CD4-positive, alpha-beta T cell treated with Interleukin-6 for 4 hours (primary cell): ENCODE measurements at places on chromosomes 6 and 20.

DNA sequence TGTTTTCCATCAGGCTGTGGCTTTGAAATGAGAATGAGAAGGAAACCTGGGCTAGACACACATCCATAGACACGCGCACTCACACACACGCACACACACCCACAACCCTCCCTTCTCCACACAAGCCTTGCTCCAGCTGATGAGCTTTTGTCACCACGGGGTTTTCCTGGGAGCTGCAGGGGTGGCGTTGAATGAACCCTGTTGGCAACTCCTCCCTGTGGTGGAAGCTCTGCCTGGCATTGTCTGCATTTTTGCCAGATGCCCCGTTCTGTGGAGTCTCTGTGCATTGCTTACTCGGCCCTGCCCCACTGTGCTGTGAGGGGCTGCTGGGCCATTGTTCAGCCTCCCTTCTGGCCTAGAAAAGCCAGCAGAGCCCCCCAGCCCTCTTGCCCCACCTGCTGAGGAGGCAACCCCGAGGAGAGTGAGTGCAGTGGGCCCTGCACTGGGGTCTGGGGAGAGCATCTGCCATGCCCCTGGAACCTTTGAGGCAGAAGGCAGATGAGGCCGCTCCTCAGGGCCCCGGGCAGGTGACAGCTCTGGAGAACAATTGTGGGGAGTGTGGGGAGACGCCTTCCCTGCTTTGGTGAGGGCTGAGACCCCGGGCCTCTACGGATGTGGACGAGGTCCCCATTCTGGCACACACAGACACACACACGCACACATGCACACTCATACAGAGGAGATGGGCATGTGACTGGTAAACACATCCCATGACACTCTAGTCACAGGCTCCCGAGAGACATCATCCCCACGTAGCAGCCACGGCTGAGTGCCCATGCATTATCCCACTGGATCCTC, 9.9 kb downstream of the ADIG start:
- no peak for DNase-seq

- peak; percentile 64 for DNase-seq
Measured at GRCh38 chr6:41707565-41708200, 27.7 kb downstream of the TFEB start.

DNA sequence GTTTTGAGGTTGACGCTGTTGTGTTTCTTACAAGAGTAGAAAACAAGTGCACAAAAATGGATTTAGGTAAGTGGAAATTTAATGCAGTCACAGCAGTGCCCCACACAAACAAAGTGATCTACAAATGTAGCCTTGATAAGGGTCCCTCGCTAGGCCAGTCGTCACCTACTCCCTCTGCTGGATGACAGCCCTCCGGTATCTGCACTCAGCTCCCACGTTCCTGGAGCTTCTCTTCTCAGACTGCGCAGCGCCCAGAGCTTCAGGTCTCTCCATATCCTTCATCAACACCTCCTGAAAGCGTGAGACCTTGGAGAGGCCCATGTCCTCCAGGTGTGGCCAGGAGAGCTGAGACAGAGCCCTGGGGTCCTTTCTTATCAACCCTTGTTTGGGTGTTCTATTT, 58.3 kb upstream of the MAP3K4 start:
- DNase-seq: no peak

DNA sequence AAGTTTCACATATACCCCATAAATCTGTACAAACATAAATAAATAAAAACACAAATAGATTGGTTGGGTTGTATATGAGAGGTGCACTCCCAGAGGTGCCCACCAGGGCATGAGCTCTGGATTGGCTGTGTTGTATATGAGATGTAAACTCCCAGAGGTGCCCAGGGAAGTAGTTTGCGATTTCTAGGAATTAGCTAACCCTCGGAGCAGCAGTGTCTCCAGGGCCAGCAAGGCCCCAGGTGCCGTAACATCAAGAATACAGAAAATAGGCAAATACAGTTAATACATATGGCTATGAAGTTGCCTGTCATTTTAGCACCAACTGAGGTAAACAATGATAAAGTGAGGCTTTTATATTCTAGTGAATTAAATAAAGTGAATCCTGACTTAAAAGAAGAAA, 5.4 kb upstream of the GINM1 start:
- peak; percentile 4 for DNase-seq

GRCh38 chr6:136113736-136114173, 136.4 kb downstream of the MTFR2 start:
- DNase-seq: no peak

- no peak for DNase-seq
Measured at GRCh38 chr6:28742668-28743270, 181.0 kb downstream of the TRIM27 start.

- no peak for DNase-seq
Measured at GRCh38 chr6:18507018-18507415, 119.9 kb downstream of the RNF144B start.

DNA sequence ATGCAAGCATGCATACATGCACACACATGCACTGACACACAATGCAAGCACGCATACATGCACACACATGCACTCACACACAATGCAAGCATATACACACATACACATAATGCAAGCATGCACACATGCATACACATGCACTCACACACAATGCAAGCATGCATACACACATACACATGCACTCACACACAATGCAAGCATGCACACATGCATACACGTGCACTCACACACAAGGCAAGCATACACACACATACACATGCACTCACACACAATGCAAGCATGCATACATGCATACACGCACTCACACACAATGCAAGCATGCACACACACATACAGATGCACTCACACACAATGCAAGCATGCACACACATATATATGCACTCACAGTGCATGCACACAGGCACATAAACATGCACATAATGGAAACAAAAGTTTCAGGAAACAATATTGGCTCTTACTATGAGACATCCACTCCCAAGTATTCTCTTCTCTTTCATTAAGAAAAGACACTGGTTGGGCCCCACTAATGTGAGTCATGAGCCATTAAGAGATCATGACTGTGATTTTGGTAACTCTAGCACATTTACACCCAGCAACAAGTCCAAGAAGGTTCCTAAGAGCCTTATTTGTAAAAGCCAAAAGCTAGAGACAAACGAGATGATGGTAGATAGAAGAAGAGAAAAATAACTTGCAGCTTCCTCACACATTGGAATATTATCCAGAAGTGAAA, 22.2 kb downstream of the APCDD1L start:
- DNase-seq: no peak

- peak; percentile 9 for DNase-seq
Measured at GRCh38 chr6:159008656-159009288, 8.8 kb upstream of the RSPH3 start.

GRCh38 chr6:27374824-27375612, 13.5 kb upstream of the ZNF391 start:
- DNase-seq: peak; percentile 83

- DNase-seq: no peak
Measured at GRCh38 chr6:307065-307814, 15.0 kb downstream of the DUSP22 start.

DNA sequence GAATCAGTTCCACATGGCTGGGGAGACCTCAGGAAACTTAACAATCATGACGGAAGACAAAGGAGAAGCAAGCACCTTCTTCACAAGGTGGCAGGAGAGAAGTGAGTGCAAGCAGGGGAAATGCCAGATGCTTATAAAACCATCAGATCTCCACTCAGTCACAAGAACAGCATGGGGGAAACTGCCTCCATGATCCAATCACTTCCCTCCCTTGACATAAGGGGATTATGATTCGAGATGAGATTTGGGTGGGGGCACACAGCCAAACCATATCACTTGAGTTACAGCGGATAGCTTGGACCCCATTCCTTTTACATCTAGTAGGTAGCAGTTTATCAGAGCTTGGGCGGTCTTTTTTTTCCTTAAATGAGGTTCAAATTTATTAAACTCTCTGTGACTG, 19.1 kb downstream of the AFDN start:
- DNase-seq: no peak

DNA sequence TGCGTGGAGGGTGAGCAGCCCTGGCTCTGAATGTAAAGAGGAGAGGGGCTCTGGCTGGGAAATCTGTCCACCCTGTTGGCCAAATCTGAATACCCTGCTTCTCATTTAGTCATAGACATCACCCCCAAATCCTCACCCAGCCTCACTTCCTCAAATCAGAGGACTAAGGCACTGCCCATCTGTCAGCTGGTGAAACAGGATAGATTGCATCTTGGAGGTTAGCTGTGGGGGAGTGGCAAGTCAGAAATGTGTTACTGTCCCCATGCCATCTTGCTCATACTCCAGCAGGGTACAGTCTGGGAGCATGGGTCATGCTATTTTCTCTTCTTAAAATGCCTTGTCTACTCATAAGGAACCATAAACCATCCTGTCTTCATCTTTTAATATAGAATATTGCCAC, 9.5 kb upstream of the DTNBP1 start:
- DNase-seq: no peak

DNA sequence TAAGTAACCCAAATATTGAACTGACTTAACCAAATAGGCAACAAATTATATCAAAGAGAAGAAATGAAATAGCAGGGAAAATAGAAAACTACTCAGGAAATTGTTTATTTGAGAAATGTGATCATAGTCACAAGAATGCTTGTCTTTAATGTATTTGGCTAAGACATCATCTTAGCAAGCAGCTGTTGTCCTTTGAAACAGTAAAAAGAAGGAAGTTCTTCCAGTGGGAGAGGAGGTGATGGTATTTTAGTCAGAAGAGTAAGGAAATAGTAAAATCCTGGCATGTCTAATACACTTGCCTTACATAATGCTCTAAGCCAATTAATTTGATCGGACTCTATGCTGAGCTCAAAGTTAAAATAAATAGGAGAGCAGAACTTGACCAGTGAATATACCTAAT, 126.5 kb downstream of the EPM2A start:
- no peak for DNase-seq

DNA sequence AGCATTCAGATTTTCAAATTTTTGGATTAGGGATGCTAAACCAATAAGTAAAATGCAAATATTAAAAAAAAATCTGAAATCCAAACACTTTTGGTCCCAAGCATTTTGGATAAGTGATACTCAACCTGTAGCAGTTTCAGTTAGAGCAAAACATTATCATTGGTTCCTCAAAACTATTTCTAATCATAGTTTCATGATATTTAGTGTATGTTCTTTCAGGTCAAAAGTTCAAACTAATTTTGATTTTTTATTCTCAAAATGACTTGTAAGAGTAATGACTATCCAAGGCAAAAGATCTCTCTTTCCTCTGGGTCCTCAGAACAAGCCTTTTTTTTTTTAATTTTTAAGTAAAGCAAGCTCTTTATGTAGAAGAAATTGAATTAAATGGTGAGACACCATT, 64.0 kb upstream of the TFB1M start:
- DNase-seq: no peak

GRCh38 chr6:110731196-110731595, 84.1 kb downstream of the CDK19 start:
- no peak for DNase-seq

DNA sequence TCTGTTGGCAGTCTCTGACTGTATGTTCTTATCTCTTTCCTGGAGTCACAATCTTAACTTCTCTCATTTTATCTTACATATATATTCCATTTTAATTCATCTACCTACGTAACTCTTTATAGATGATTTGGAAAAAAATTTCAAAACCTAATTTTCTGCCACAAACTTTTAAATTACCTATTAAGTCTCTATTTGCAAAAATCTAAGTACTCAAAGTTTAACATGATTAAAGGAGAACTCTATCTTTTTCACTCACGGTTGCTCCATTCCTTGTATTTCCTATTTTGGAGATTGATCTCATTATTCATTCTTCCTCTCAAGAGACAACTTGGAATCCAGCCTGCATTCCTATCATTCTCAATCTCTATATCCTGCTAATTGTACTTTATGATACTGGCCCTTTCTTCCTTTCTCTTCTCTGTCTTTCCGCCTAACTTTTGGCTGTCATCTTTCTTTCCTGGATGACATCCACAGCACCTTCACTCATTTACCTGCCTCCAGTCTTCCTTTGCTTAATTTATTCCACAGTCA, 1071.1 kb upstream of the CITED2 start:
- no peak for DNase-seq

DNA sequence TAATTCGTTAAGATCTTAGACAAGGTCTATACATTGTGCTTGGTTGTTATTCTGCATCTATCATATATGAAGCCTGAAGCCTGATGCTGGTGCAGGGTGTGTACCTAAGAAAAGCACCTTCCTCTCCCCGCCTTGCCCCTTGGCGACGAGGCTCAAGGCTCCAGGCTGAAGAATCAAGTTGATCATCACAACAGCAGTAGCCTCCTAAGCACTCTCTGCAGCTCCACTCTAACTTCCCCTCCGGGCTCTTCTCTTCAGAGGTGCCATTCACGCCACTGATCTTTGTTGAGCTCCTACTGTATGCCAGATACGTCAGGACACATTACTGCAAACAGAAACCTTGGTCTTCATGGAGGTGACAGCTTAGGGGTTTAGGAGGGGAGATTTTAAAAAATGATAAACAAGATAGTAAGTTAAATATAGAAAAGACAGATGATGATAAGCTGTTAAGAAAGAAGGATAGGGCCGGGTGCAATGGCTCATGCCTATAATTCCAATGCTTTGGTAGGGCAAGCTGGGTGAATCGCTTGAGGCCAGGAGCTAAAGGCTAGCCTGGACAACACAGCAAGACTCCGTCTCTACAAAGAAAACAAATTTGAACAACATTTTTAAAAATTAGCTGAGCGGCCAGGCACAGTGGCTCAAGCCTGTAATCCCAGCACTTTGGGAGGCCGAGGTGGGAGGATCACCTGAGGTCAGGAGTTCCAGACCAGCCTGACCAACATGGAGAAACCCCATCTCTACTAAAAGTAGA, 38.4 kb upstream of the ZNF217 start:
- no peak for DNase-seq

GRCh38 chr6:8242885-8243284, 140.5 kb upstream of the EEF1E1 start:
- no peak for DNase-seq

DNA sequence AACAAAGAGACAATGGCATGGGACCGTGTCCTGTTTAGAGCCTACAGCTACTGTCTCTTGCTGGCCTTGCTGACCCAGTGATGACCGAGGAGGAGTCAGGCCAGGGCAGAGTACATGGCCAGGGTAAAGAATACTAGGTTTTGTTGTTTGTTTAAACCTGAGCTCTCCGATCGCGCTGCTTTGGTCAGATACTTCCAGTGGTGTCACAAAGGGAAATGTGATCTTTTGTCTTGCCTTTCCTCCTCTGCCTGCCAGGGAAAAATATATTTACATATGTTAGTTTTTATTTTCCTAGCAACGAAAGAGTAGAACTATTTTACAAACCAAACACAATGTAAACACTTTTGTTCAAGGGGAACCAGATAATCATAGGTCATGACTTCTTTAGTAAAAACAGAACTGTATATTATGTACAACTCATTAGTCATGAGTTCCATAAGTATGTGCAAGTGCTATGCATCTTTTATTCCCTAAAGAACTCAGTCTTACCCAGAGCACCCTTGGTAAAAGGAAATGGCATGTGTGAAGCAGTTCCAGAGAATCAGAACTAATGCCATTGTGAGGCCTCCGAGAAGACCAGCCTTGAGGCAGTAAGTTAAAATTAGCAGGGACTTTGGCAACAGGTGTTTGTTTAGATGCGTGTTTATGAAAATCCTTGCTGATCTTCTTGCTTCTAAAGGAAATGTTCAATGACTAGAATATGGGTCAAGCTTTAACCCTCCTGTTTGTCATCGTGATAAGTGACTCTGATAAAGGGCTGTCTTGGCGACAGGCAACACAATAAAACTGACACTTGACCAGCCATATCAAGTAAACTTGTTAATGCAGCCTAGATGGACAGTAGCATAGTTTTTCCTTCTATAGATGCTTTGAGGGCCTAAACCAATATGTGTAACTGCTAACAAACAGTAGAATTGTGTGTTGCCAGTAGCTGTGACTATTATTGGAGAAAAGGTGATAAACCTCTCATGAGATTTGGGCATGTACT, 204.6 kb downstream of the NKAIN2 start:
- no peak for DNase-seq

GRCh38 chr6:167237438-167238145, 53.5 kb upstream of the UNC93A start:
- DNase-seq: no peak
